ENCODE measurements at places on chromosomes 1 and 21.

GRCh38 chr21:28779914-28780313 is 212.8 kb downstream of the LTN1 start:
- DNase-seq: no peak

DNA sequence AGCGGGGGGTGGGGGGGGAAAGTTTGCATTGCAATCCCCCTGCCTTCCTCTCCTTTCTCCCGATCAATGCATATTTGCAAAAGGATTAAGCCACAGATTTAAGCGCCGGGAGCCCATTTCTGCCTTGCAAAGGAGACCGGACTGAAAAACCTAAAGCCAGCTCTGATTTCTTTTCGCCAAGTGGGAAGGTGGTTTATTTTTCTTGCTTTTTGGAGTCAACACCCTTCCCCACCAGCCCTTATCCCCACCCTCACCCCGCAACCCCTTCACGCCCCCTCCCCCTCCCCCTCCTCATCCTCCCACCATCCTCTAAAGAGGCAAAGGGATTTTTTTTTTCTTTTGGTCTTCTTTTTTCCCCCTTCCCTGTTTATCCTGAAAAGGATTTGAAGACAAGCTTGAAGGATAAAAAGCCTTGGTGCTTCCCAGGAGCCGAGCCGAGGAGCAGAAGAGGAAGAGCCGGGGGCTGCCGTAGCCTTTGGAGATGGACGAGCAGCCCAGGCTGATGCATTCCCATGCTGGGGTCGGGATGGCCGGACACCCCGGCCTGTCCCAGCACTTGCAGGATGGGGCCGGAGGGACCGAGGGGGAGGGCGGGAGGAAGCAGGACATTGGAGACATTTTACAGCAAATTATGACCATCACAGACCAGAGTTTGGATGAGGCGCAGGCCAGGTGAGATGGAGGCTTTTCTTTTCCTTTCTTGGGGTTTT is 513 bp downstream of the PBX1 start:
- DNase-seq: peak; percentile 39

- no peak for DNase-seq
Measured at GRCh38 chr1:24411963-24412362, 1.6 kb downstream of the STPG1 start.

DNA sequence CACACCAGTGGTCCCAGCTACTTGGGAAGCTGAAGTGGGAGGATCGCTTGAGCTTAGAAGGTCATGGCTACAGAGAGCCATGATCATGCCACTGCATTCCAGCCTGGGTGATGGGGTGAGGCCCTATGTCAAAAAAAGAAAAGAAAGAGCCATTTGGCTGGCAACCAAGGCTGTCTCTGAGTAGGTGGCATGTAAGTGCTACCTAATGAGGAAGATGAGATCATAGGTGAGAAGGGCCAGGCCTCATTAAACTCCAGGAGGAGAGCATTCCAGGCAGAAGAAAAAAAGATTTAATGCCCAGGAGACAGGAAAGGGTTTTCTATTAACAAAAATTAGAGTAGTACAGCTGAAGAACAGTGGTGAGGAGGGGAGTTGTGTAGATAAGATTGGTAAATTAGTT is 103.4 kb upstream of the ZNF678 start:
- DNase-seq: no peak
